ENCODE measurements at places on chromosomes 3 and 15.

DNA sequence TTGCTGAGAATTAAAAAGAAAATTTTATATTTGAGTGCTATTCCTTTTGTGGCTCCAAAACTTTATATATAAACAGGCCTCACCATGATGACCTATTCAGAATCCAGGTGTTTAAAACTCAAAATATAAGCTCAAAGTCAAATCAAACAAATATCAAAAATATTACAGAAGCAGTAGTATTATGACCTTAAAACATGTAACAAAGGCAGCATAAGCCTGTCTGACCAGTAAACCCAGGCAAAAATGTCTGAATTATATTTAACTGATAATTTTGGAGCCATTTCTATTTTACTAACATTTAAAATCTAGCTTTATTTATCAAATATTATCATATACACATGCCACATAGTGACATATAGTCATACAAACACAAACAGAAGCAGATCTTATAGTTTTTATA lies 6.4 kb upstream of the NOX5 start:
- DNase-seq = no peak

GRCh38 chr15:38761681-38762080 lies 197.1 kb upstream of the RASGRP1 start:
- DNase-seq = no peak

- no peak for DNase-seq
Measured at GRCh38 chr15:67715170-67715569, 110.1 kb upstream of the SKOR1 start.

DNA sequence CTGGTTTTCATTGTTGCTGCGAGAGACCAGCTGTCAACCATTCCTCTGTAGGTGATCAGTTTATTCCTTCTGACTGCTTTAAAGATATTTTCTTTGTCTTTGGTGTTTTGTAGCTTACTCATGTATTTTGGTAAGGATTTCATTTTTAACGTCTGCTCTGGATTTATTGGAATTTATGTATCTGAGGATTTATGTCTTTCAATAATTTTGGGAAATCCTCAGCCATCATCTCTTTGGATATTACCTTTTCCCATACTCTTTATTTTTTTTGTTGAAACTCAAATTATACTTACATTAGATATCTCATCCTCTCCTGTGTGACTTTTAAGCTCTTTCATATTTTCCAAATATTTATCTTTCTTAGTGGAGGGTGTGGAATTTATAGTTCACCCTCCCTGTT lies 62.7 kb upstream of the COL8A1 start:
- DNase-seq = no peak

DNA sequence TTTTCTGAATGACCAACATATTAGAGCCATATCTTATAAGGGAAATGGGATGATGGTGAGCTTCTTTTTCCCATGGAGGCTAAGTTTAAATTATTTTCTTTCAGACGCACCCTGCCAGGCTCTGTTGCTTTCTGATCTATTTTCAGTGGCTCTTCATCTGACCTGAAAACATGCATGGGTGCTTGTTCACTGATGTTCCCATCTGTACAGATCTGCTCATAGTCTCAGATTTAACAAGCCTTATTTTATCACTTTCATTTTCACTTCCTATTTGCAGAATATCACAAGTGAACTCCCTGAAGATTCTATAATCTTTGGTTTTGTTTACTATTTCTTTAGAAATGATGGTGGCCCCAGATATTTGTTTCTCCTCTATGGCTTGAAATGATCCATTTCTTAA lies 31.1 kb upstream of the SUCLG2 start:
- DNase-seq = no peak

Data from T-helper 22 cell (primary cell).